Naive B cell (primary cell): ENCODE measurements at places on chromosomes 6 and 20. TPM values are rescaled to one million over a fixed set of nuclear protein-coding genes. Genes with fewer than 3 reads are reported as not detected.
A peak's percentile ranks its signal among the peaks of the same experiment; 100 is the strongest.

HLA-DMA gene
- 1,359 TPM for polyA plus RNA-seq

CRYBG1 gene
- polyA plus RNA-seq = 14.4 TPM

RUNX2 gene
- polyA plus RNA-seq = 0.08 TPM

MACROD2 gene
- 29.8 TPM for polyA plus RNA-seq

FOXS1 gene
- polyA plus RNA-seq = not detected

RGS19 gene
- 170 TPM for polyA plus RNA-seq

TRIM10 gene
- not detected for polyA plus RNA-seq

DNAH8 gene
- not detected for polyA plus RNA-seq

B3GALT4 gene
- 18.3 TPM for polyA plus RNA-seq

GRCh38 chr6:105814745-105815536 is 271.2 kb upstream of the PRDM1 start:
- H3K27ac ChIP-seq = no peak overlapping the region
- H3K4me1 ChIP-seq = no peaks in the 10 kb centered on the region
- no peak for DNase-seq
- no peaks in the 10 kb centered on the region for H3K36me3 ChIP-seq

DNA sequence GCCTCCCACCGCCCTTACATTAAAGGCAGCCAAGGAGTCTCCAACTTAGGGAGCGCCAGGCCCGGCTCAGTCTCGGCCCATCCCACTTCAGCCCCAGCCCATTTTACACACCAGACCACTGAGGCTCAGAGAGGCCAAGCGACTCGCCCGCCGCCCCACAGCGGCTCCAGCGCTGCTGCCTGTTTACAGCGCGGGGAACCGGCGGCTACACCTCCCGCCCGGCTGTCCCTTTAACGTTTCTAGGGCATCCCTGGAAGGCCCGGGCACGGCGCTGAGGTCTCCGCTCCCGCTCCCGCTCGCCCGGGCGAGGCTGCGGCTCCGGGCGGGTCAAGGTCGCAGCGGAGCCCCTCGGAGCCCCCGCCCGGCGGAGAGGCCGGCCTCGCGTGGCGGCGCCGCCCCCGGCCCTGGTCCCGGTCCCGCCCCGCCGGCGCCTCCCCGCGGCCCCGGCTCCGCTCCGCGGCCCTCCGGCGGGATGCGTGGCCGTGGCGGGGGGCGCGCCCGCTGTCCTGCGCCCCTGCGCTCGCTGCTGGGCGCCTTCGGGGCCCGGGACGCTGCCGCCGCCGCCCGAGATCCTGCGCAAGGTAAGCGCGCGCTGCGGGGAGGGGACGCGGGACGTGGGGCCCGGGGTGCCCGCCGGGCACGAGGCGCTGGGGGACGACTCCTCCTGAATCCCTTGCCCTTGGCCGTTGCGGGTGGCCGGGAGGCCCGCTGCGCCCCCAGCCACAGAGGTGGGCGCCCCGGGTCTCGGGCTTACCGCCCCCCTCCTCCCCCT is 27.1 kb upstream of the PHACTR3 start:
- no peak overlapping the region for H3K4me3 ChIP-seq
- no peak for DNase-seq
- no peak overlapping the region for H3K27ac ChIP-seq
- no peaks in the 10 kb centered on the region for H3K36me3 ChIP-seq
- H3K4me1 ChIP-seq = peaks cover under 1% of the 10 kb centered on the region

- peaks cover 20% of the 10 kb centered on the region for H3K4me1 ChIP-seq
- peak; percentile 54 for DNase-seq
- H3K27ac ChIP-seq = no peak overlapping the region
Measured at GRCh38 chr6:138588805-138589434, 89.6 kb upstream of the NHSL1 start.

DNA sequence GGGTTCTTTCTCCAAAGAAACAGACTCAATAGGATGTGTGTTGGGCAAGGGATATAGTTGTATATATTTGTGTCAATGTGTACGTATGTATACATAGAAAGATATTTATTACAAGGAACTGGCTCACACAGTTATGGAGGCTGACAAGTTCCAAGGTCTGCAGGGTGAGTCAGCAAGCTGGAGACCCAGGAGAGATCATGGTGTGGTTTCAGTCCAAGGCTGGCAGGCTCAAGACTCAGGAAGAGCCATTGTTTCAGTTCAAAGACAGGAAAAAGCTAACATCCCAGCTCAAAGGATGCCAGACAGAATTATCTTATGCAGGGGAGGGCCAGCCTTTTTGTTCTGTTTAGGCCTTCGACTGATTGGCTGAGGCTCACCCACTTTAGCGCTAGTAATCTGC is 89.9 kb upstream of the RALGAPA2 start:
- H3K36me3 ChIP-seq = no peaks in the 10 kb centered on the region
- no peaks in the 10 kb centered on the region for H3K27me3 ChIP-seq
- H3K27ac ChIP-seq = no peak overlapping the region
- DNase-seq = no peak
- H3K4me1 ChIP-seq = no peaks in the 10 kb centered on the region
- no peak overlapping the region for H3K4me3 ChIP-seq

GRCh38 chr6:53464927-53465460 is 79.9 kb downstream of the GCLC start:
- no peak for DNase-seq
- H3K36me3 ChIP-seq = peaks cover 5% of the 10 kb centered on the region
- peak overlapping the region; percentile 40 for H3K27ac ChIP-seq
- H3K4me3 ChIP-seq = no peak overlapping the region
- H3K27me3 ChIP-seq = no peaks in the 10 kb centered on the region

DNA sequence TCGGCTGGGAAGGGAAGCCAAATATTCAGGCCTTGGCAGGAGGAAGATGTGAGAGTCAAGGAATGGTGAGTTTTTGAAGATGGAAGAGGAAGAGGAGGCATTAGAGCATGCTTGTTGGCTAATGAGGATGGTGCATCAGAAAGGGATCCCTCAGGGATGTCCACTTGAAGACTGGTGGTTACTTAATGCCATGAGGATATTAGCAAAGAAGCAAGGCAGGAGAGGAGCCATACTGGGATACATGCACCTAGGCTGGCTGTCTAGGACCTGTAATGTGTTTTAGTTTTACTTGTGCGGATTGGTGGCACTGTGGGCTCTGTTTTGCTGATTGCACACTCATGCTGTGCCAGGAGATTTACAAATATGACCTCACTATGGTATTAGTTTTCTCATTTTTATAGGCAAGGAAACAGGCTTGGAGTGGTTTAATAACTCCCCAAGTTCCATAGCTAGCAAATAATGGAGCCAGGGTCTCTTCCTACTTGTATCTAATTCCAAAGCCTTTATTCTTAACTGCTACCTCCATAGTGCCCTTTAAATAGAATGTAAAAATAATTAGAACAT is 37.8 kb downstream of the NCOA7 start:
- peaks cover 10% of the 10 kb centered on the region for H3K4me1 ChIP-seq
- H3K27me3 ChIP-seq = no peaks in the 10 kb centered on the region
- no peak for DNase-seq
- H3K4me3 ChIP-seq = no peak overlapping the region

DNA sequence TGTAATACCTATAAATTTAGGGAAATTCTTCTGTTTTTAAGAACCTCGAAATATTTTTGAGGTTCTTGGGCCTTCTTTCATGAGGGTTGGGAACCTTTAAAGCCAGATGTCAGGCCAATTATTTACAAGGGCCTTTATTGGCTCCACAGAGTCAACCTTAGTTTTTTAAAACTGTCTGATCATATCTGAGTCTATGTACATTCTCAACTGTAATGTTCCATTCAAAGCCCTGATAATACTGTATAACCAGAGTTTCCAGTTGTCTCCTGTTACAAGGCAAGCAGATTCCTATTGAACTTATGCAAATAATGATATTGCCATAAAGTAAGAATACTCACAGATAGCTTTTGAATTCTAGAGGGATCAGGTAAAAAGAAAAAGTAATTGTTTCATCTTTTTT is 545.5 kb downstream of the EPM2A start:
- H3K27ac ChIP-seq = no peak overlapping the region
- H3K36me3 ChIP-seq = no peaks in the 10 kb centered on the region
- no peak for DNase-seq
- H3K4me3 ChIP-seq = no peak overlapping the region
- H3K4me1 ChIP-seq = no peaks in the 10 kb centered on the region
- no peaks in the 10 kb centered on the region for H3K27me3 ChIP-seq

DNA sequence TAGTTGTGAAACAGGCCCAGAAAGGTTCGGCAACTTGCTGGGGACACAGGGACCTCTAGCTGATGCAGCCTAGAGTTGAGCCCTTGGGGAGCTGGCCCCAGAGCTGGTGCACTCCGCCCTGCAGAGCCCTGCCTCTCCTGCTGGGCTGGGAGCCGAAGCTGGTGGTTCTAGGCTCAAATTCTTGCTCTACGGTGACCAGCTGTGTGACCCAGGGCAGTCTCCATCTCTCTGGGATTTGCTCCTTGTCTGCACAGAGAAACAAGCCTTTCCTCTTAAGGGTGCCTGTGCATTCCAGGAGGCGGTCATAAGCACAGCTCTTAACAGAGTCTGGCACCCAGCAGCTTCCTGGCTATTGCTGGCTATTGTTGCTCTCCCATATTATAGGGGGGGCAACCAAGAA is 47.4 kb downstream of the RBM38 start:
- DNase-seq = no peak
- no peak overlapping the region for H3K27ac ChIP-seq
- no peaks in the 10 kb centered on the region for H3K27me3 ChIP-seq

DNA sequence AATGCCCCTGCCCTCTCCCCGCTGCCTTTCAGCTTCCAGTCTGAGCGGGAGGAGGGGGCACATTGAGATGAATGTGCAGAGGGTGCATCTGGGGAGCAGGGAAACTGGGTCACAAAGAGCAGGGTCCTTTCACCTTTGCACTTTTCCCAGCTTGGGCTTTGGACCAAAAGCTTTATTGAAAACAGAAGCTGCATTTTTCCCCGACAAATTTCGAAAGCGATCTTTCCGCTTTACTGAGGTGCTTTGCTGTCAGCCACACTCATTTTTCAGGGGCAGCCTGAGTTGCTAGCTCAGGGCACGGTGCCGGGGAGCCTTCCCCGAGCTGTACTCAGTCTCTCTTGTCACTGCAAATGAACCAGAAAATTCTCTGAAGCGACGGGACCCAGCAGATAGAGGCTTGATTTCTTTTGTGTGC is 283.7 kb upstream of the SOX4 start:
- no peaks in the 10 kb centered on the region for H3K27me3 ChIP-seq
- H3K4me1 ChIP-seq = no peaks in the 10 kb centered on the region
- no peaks in the 10 kb centered on the region for H3K36me3 ChIP-seq
- DNase-seq = no peak
- no peak overlapping the region for H3K27ac ChIP-seq
- no peak overlapping the region for H3K4me3 ChIP-seq

GRCh38 chr6:97995158-97995557 is 712.1 kb upstream of the MMS22L start:
- H3K4me3 ChIP-seq = no peak overlapping the region
- no peaks in the 10 kb centered on the region for H3K27me3 ChIP-seq
- no peaks in the 10 kb centered on the region for H3K4me1 ChIP-seq
- no peak overlapping the region for H3K27ac ChIP-seq
- H3K36me3 ChIP-seq = no peaks in the 10 kb centered on the region

- DNase-seq = no peak
- H3K4me1 ChIP-seq = no peaks in the 10 kb centered on the region
- no peak overlapping the region for H3K27ac ChIP-seq
- H3K27me3 ChIP-seq = no peaks in the 10 kb centered on the region
- no peak overlapping the region for H3K4me3 ChIP-seq
Measured at GRCh38 chr6:145073811-145074210, 661.5 kb downstream of the EPM2A start.

GRCh38 chr20:43853174-43853803 is 61.4 kb upstream of the TOX2 start:
- H3K27ac ChIP-seq = no peak overlapping the region
- H3K4me3 ChIP-seq = no peak overlapping the region
- H3K27me3 ChIP-seq = no peaks in the 10 kb centered on the region
- no peaks in the 10 kb centered on the region for H3K4me1 ChIP-seq
- H3K36me3 ChIP-seq = no peaks in the 10 kb centered on the region

- no peak overlapping the region for H3K4me3 ChIP-seq
- no peak overlapping the region for H3K27ac ChIP-seq
- no peak for DNase-seq
- H3K4me1 ChIP-seq = no peaks in the 10 kb centered on the region
- no peaks in the 10 kb centered on the region for H3K36me3 ChIP-seq
Measured at GRCh38 chr6:111050261-111051023, 36.9 kb upstream of the SLC16A10 start.

DNA sequence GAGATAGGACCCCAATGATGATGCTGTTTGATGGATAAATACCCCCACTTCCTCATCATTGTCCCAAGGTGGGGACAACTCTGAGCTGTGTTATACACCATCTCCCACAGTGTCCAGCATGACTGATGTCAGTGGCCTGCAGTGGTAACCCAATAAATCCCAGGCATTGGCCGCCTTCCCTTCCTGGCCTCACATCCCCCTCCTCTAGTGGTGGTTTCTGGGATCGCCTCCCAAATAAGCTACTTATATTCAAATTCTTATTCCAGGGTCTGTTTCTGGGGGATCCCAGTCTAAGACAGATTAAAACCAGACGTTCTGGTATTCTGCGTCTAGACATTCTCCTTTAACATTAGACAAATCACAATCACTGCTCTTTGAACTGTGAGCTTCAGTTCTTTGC is 90.6 kb downstream of the SCP2D1 start:
- no peak overlapping the region for H3K27ac ChIP-seq
- peaks cover 23% of the 10 kb centered on the region for H3K27me3 ChIP-seq
- no peaks in the 10 kb centered on the region for H3K36me3 ChIP-seq
- no peak for DNase-seq

- H3K27me3 ChIP-seq = no peaks in the 10 kb centered on the region
- no peak overlapping the region for H3K4me3 ChIP-seq
- H3K4me1 ChIP-seq = no peaks in the 10 kb centered on the region
- no peak for DNase-seq
Measured at GRCh38 chr20:33176101-33176500, 8.1 kb downstream of the BPIFA2 start.

- no peaks in the 10 kb centered on the region for H3K27me3 ChIP-seq
- no peaks in the 10 kb centered on the region for H3K4me1 ChIP-seq
- H3K27ac ChIP-seq = no peak overlapping the region
- no peak overlapping the region for H3K4me3 ChIP-seq
Measured at GRCh38 chr20:55684578-55684977, 320.7 kb downstream of the CBLN4 start.

- DNase-seq = no peak
- H3K27me3 ChIP-seq = no peaks in the 10 kb centered on the region
- H3K27ac ChIP-seq = peak overlapping the region; percentile 14
- no peaks in the 10 kb centered on the region for H3K36me3 ChIP-seq
- H3K4me3 ChIP-seq = no peak overlapping the region
Measured at GRCh38 chr20:57715268-57715904, 5.6 kb upstream of the PMEPA1 start.

DNA sequence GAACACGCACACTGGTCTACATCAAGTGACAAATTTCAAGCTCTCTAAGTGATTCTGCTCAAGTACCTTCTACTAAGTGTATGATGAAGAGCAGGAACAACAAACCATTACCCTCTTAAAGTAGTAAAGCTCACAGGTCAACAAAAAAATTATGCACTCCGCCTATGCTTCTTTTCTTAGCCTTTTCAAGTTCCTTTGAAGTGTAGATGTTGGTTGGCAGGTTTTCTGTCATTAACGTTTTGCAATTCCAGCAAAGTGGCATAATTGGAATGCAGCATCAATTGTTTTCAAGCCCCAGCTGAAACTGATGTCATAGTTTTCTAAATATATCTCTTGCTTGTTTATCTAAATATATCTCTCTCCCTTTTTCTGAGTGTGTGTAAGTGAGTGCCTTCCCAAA is 396.9 kb upstream of the EYS start:
- no peaks in the 10 kb centered on the region for H3K36me3 ChIP-seq
- no peaks in the 10 kb centered on the region for H3K27me3 ChIP-seq
- no peak overlapping the region for H3K27ac ChIP-seq
- H3K4me3 ChIP-seq = no peak overlapping the region
